ENCODE measurements at places on chromosomes 5 and 9.

DNA sequence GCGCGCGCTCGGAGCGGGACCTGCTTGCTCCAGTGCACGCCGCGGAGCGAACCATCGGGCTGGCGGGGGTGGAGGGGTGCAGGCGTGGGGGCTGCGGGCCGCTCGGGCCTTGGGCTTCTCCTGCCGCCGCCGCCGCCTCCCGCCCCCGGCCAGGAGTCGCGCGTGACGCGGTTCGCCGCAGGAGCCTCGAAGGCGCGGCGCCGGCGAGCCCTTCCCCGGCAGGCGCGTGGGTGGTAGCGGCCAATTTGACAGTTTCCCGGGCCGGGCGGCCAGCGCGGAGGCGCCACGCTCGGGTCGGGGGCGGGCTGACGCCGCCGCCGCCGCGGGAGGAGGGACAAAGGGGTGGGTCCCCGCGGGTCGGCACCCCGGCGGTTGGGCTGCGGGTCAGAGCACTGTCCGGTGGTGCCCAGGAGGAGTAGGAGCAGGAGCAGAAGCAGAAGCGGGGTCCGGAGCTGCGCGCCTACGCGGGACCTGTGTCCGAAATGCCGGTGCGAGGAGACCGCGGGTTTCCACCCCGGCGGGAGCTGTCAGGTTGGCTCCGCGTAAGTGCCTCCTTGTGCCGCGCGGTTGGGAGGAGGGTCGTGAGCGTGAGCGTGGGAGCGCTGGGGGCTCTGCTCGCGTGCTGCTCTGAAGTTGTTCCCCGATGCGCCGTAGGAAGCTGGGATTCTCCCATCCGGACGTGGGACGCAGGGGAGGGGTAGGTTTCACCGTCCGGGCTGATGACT is at the start of gene TJP2:
TSS of gene TJP2 (plus strand) at position 387 of the 725 bp plus-strand sequence. CDS start at position 483, 96 bp downstream.
- DNase-seq: peak; percentile 40
- H3K4me1 ChIP-seq: peaks cover 6% of the 10 kb centered on the region
- H3K4me3 ChIP-seq: peak within 1 kb of the TSS; percentile 57
- H3K36me3 ChIP-seq: no peaks in the 10 kb centered on the region
- H3K27ac ChIP-seq: peak within 1 kb of the TSS; percentile 81
- no peaks in the 10 kb centered on the region for H3K27me3 ChIP-seq

DNA sequence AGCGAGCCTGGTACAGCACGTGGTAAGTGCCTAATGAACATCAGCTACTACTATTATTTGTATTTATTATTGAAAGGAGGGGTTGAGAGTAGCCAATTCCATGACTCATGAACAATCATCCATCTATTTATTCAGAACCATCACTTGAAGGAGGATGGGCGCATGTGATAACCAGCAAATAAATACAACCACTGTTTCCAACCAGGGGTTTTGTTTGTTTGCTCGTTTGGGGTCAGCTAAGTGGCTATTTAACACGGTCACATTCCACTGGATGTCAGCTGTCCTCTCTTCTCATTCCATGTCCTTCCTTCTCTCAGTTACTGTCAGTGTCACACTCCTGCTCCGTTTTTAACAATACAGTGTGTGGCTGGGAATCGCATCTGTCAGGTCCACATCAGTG is 8.6 kb downstream of the RAPGEF1 start:
- H3K4me1 ChIP-seq: no peaks in the 10 kb centered on the region
- H3K27ac ChIP-seq: no peak overlapping the region
- no peak for DNase-seq

GRCh38 chr9:129182625-129183494 is 4.8 kb upstream of the IER5L start:
- DNase-seq: no peak
- H3K4me3 ChIP-seq: no peak overlapping the region
- H3K27me3 ChIP-seq: no peaks in the 10 kb centered on the region
- H3K36me3 ChIP-seq: no peaks in the 10 kb centered on the region
- peaks cover 4% of the 10 kb centered on the region for H3K4me1 ChIP-seq

DNA sequence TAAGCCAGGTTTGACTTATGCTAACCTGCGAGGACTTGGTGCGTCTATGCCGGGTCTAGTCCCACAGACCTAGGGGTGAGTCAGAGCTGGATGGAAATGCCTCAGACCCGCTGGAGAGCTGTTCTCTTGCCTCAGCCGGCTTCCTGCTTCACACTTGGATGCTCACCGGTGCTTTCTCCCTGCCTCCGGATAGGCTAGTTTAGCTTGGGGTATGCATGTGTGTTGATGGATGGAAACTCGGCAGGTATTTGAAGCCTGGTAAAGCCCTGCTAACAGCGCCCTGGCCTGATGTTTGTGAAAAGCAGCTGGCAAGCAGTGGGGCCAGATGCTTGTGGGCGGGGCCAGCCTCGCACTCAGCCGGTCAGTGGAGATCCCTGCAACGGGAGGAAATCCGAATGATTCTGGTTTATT is 29.3 kb downstream of the PRRC2B start:
- peaks cover 15% of the 10 kb centered on the region for H3K4me1 ChIP-seq
- H3K27me3 ChIP-seq: no peaks in the 10 kb centered on the region
- peak; percentile 61 for DNase-seq
- H3K27ac ChIP-seq: peak overlapping the region; percentile 72
- no peak overlapping the region for H3K4me3 ChIP-seq
- H3K36me3 ChIP-seq: no peaks in the 10 kb centered on the region
